Cortex of kidney (tissue), 1 donor: ENCODE measurements at places on chromosomes 1 and 21.

- DNase-seq = no peak
Measured at GRCh38 chr21:32538147-32538792, 47.1 kb downstream of the TCP10L start.

GRCh38 chr1:44723496-44724295, 7.3 kb downstream of the RNU5D-1 start:
- no peak for DNase-seq

DNA sequence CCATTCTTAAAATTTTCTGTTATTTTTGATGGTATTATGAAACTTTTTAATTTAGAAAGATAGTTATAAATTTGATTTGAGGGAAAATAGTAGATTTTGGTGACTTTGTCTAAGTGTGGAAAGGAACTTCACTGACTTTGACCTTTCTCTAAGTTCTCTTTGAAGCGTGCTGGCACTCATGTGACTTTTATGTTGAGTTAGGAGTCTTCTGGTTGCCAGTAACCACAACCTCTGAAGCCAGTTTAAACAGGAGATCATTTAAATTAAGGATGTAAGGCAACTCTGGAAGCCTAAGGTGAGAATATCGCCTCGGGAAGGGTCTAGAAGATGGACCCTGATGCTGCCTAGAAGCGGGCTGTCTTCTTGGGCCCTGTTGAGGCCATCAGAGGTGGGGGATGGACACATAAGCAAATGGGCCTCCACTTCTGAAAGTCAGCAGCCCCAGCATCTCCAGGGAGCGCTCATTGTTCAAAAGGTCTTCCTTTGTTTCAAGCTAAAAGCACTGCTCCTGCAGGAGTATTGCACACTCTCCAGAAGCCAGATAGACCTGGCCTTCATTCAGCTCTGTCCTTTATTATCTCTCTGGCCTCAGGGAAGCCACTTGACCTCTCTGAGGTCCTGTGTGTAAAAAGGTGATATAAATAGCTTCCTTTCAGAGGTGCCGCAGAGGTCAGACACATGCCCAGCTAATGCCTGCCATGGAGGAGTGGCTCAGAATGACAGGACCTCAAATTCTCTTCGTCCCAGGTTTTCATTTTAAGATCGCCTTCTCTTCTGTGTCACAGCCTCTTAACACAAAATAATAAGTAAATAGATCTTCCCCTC, 5.1 kb upstream of the RCAN1 start:
- no peak for DNase-seq

- DNase-seq = no peak
Measured at GRCh38 chr21:31500982-31501381, 156.9 kb upstream of the TIAM1 start.

DNA sequence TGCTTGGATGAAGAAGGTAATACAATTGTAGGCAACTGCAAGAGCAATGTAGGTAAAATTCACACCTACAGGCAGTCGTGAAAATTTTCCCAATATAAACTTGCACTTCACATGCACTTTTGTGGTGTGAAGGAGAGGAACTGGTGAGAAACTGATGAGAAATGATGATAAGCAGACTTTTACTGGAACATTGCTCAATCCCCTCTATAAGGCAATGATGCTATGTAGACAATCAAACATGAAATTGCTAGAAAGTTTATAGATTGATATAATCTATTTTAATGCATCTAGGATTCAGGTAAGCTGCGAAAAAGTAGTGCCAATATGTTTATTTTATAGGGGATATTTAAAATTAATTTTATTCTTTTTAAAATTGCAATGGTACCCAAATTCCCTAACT, 802.2 kb downstream of the KCNT2 start:
- no peak for DNase-seq
